ENCODE measurements at places on chromosomes 16 and 17.
A peak's percentile ranks its signal among the peaks of the same experiment; 100 is the strongest.

- no peak overlapping the region for H3K4me3 ChIP-seq
- H3K27ac ChIP-seq = no peak overlapping the region
- no peak for DNase-seq
- H3K4me1 ChIP-seq = no peaks in the 10 kb centered on the region
- no peaks in the 10 kb centered on the region for H3K27me3 ChIP-seq
- no peaks in the 10 kb centered on the region for H3K36me3 ChIP-seq
Observed at GRCh38 chr16:89586853-89587252, 11.3 kb downstream of the CPNE7 start.

DNA sequence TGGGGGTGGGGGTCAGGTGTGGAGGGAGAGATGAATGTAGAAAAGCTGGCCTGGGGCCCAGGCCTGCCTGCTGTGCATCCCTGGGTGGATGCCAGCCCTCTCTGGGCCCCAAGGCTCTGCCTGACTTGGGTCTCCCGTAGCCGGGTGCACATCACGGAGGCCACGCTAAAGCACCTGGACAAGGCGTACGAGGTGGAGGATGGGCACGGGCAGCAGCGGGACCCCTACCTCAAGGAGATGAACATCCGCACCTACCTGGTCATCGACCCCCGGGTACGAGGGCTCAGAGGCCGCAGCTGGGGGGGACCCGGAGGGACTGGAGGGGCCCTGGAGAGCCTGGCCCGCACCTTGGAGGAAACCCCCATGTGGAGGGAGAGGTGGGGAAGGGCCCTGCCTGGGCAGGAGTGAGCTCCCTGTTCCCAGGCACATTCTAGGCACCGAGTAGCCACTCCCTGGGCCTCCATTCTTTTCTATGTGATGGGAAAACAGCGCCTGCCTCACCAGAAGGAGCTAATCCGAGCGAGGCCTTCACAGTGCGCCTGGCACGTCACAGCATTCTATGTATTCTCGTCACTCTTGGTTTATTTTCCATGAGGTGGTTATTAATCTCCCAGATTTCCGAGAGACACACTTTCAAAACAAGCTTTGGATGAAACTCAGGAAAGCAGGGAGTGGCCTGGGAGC lies 34.7 kb downstream of the ADCY7 start:
- H3K27ac ChIP-seq = no peak overlapping the region
- DNase-seq = no peak
- no peak overlapping the region for H3K4me3 ChIP-seq
- H3K36me3 ChIP-seq = peaks cover 29% of the 10 kb centered on the region
- no peaks in the 10 kb centered on the region for H3K4me1 ChIP-seq

GRCh38 chr17:80453126-80453997 lies 23.0 kb downstream of the NPTX1 start:
- H3K27ac ChIP-seq = peak overlapping the region; percentile 89
- H3K4me1 ChIP-seq = peaks cover 8% of the 10 kb centered on the region
- no peak for DNase-seq
- H3K27me3 ChIP-seq = no peaks in the 10 kb centered on the region
- H3K4me3 ChIP-seq = peak overlapping the region; percentile 64

DNA sequence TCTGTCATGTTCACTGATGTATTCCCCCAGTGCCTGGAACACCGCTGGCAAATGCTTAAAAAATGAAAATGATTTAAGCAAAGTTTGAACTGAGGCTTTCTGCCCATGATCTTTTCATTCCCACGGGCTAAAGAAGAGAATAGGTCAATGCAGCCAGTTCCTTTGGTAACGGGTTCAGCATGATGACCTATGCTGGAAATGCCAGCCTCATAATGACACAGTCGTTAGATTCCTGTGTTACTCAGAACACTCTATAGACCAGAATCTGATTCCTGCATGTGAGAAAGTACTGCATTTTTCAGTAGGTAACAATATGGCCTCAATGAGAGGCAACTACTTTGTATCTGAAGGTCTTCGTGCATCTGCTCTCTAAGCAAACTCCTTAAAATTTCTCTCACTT lies 19.1 kb upstream of the LIMD2 start:
- no peak overlapping the region for H3K27ac ChIP-seq
- no peaks in the 10 kb centered on the region for H3K4me1 ChIP-seq
- no peak for DNase-seq
- H3K27me3 ChIP-seq = no peaks in the 10 kb centered on the region
- peaks cover 16% of the 10 kb centered on the region for H3K36me3 ChIP-seq

- DNase-seq = no peak
- H3K27me3 ChIP-seq = peaks cover 9% of the 10 kb centered on the region
- no peak overlapping the region for H3K4me3 ChIP-seq
- no peaks in the 10 kb centered on the region for H3K36me3 ChIP-seq
- peaks cover 22% of the 10 kb centered on the region for H3K4me1 ChIP-seq
Observed at GRCh38 chr17:47844227-47844626, 3.2 kb upstream of the SCRN2 start.

GRCh38 chr16:89613231-89613953 lies at the start of gene DPEP1:
Gene DPEP1 (plus strand): TSS chr16:89613642. CDS start chr16:89630411, 16,769 bp downstream.
- H3K27me3 ChIP-seq = no peaks in the 10 kb centered on the region
- H3K36me3 ChIP-seq = no peaks in the 10 kb centered on the region

GRCh38 chr17:70169709-70170597 lies 621 bp downstream of the KCNJ2 start:
- H3K27me3 ChIP-seq = no peaks in the 10 kb centered on the region
- H3K4me3 ChIP-seq = peak overlapping the region; percentile 38
- H3K36me3 ChIP-seq = no peaks in the 10 kb centered on the region
- H3K4me1 ChIP-seq = peaks cover 8% of the 10 kb centered on the region
- no peak for DNase-seq

DNA sequence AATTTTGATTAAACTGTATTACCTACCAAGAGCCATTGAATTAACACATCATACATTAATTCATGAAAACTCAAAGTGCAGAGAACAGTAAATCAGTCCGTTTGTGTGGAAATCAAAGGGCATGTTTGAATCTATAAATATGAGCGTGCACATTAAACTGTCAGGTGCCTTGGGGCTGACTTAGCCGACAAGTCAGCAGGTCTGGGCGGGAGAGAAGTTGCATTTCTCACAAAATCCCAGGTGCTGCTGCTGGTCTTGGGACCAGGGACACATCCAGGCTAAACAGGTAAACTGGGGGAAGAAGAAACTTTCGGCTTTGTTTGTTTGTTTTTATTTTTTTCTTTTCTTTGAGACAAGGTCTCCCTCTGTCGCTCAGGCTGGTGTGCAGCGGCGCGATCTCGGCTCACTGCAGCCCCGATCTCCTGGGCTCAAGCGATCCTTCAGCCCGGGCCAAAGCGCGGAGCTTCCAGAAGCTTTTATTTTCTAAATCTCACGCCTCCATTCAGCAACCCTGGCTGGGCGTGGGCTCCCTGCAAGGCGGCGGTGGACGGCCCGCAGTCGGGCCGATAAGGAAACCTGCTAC lies 213.9 kb downstream of the MRTFB start:
- no peak for DNase-seq
- no peaks in the 10 kb centered on the region for H3K36me3 ChIP-seq
- peak overlapping the region; percentile 76 for H3K27ac ChIP-seq
- H3K27me3 ChIP-seq = no peaks in the 10 kb centered on the region
- H3K4me1 ChIP-seq = peaks cover 8% of the 10 kb centered on the region

- DNase-seq = no peak
- no peaks in the 10 kb centered on the region for H3K36me3 ChIP-seq
- no peak overlapping the region for H3K27ac ChIP-seq
- no peaks in the 10 kb centered on the region for H3K27me3 ChIP-seq
Observed at GRCh38 chr17:73410586-73411312, 98.9 kb upstream of the CDC42EP4 start.

GRCh38 chr17:40454613-40454995 lies 11.4 kb downstream of the IGFBP4 start:
- no peak for DNase-seq
- no peak overlapping the region for H3K27ac ChIP-seq
- H3K27me3 ChIP-seq = no peaks in the 10 kb centered on the region

Measured in GM12878 (cell line).